ENCODE measurements at places on chromosomes 4 and X.

DNA sequence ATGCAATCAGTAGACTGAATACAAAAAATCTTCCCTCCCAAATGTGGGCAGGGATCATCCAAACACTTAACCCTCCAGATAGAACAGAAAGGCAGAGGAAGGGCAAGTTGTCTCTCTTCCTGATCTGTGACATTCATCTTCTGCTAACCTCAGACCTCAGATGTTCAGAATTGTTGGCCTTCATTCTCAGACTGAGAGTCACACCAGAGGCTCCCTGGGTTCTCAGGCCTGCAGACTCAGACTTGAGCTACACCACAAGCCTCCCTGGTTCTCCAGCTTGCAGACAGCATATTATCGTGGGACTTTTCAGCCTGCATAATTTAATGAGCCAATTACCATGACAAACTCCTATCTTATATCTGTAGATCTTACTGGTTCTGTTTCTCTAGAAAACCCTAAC, 1471.6 kb upstream of the ADGRL3 start:
- no peak for DNase-seq

- DNase-seq: no peak
Observed at GRCh38 chr4:116546759-116547158, 538.6 kb downstream of the TRAM1L1 start.

DNA sequence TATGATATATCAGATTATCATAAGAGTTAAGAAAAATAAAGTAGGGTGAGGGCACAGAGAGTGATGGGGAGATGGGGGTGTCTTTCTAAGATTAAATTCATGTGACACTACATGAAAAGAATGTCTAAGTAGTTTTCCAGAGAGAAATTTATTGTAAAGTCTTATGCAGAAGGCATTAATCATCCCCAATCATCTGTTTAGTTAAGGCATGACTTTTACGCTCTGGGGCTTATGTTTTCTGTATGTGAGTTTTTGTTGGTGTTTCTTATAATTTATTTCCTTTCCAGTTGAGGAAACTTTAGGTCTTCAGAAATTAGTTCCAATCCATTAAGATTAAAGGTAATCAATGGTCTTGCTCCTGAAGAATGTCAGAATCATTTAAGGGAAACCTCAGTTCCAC, 383.0 kb upstream of the GALNT7 start:
- no peak for DNase-seq

GRCh38 chrX:134692233-134692632, 34.0 kb upstream of the PLAC1 start:
- DNase-seq: no peak

DNA sequence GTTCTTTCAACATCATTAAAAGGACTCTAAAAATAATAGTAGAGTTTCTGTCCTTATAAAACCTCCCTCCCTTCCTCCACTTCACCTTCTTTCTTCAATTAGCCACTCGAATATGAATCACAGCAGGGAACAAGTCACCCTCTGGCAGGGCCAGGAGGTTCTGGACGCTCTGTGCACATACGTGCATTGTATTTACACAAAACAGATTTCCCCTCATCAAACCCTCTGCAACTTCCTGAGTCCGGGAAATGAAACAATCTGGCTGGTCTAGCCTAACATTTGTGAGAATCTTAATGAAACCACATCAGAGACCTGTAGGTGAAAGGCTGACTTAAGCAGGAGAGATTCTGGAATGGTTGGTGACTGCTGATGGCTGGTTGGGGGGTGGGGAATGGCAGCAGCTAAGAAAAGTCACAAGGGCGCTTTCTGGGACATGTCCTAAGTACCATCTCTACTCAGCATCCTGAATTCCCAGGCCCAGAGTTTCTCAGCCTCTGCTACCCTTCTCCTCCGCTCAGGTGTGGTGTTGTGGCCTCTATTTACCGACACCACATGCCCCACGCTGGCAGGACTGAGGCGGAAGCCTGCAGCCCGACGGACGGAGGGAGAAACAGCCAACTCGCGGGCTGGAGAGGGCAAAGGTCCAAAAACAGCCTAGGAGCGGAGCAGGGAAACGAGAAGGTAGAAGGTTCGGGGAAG, 1.0 kb downstream of the ZDHHC9 start:
- DNase-seq: no peak

GRCh38 chrX:17820100-17820499, 41.0 kb downstream of the RAI2 start:
- DNase-seq: no peak

GRCh38 chr4:74009307-74009706, 10.8 kb upstream of the CXCL5 start:
- no peak for DNase-seq

- no peak for DNase-seq
Observed at GRCh38 chr4:52994567-52994966, 132.4 kb downstream of the RASL11B start.

DNA sequence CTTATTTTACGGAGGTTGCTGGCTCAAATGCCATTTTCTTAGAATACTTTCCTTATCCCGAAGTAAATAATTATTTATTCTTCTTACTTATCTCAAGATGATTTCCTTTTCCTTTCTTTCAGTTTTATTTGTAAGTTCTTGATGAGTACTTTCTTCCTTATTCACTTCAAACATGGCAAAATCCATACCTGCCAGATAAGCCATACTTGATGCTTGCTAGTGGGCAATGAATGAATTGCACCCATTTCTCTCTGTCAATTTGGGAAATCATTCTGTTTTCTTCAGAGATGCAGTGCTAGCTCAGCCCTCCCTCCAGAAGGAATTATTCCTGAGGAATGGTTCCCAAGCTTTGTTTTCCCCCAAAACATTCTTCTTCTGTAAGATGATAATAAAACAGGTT, 598.3 kb downstream of the SPRY1 start:
- no peak for DNase-seq

DNA sequence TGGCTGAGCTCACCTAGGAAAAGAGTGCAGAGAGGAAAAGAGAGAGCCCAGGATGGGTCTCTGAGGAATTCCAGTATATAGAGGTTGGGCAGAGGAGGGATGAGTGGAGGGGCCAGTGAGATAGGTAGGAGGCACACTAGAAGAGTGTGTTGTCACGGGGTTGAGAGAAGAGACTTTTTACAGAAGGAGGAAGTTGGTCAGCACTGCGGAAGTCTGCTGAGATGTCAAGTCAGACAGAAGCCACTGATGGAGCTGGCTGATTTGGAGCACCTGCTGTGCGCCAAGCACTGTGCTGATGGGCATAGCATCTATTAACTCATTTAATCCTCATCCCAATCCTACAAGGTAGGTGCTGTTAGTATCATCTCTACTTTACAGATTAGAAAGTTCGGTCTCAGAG, 60.4 kb downstream of the EFNB1 start:
- no peak for DNase-seq

GRCh38 chr4:161356351-161356750, 807.4 kb downstream of the FSTL5 start:
- no peak for DNase-seq

- no peak for DNase-seq
Observed at GRCh38 chr4:80062527-80062926, 10.5 kb downstream of the ANTXR2 start.

DNA sequence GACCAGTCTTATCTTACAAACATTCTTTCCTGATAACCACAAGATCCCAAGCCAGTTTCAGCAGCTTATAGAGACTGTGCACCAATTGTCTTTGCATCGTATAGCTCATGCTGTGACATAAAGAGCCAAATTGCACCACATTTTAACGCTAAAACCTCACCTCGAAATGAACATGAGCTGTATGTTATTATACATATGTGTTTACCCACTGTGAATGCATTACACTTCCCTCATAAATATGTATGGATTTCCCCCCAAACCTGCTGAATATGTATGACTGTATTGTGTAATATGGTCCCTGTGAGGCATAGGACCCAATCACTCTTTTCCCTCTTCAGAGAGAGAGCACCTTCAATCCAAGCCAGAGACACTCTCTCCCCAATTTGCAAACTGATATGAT, 692.4 kb downstream of the NLGN4X start:
- no peak for DNase-seq
